ENCODE measurements at places on chromosomes 5 and 9.

GRCh38 chr9:37104183-37104889, 16.0 kb upstream of the ZCCHC7 start:
- DNase-seq, result no peak

- no peak for DNase-seq
Observed at GRCh38 chr9:12876872-12877271, 102.1 kb downstream of the LURAP1L start.

GRCh38 chr9:71636143-71636839, 132.0 kb downstream of the CEMIP2 start:
- no peak for DNase-seq

GRCh38 chr5:6833406-6833805, 120.2 kb downstream of the TENT4A start:
- no peak for DNase-seq

- peak; percentile 58 for DNase-seq
Observed at GRCh38 chr5:177370488-177371119, 12.9 kb downstream of the RGS14 start.

DNA sequence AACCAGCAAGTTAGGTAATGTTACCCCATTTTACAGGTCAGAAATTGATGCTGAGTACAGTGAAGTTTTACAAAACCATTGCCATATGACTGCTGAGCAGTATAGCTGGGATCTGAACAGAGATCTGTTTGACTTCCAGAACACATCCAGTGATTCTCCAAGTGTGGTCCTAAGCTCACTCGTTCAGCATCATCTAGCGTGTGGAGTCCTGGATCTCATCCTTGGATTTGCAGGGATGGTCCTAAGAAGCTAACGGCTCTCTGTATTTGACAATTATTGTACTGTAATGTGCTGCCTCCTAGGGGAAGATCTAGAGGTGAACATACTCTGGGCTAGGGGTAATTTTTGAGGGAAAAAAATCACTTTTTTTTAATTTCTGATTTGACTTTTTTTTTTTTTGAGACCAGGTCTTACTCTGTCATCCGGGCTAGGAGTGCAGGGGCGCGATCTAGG, 1.4 kb downstream of the SLC26A2 start:
- DNase-seq, result no peak

- no peak for DNase-seq
Observed at GRCh38 chr5:53071298-53071697, 38.3 kb downstream of the MOCS2 start.

- no peak for DNase-seq
Observed at GRCh38 chr9:27473111-27473529, 51.0 kb upstream of the IFNK start.

GRCh38 chr5:167626341-167627123, 664.9 kb upstream of the WWC1 start:
- no peak for DNase-seq

DNA sequence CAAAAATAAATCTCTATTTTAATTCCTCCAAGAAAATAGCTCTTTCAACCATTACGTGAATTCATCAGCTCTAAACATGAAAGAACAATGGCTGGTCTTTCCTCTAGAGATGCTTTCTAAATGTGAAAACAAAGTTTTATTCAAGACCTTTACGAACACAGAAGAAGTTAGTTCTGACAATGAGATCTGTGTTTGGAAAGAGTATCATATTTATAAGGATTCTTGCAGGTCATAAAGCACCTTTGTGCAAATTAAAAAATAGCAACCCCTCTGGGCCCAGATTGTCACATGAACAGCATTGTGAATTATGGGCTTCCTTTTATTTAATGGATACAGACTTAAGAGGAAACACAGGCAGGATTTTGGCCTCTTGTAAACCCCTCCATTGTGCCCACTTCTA, 17.7 kb upstream of the FTMT start:
- no peak for DNase-seq

DNA sequence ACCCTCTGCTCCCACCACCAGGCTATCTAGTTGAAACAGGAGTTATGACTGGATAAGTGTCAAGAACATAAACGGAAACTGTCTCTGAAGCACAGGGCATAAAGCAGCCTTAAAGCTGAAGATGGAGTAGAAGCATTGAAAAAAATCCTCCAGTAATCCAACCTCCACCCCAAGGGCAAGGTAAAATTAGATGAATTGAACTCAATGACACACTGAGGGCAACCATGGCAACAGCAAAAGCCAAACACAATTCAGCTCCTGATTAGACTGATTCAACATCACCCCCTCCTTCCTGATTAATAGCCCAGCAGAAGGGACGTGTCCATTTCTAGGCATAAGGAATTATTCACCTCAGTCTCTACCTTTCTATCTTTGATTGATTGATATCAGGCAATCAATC, 183.2 kb upstream of the MAP3K1 start:
- no peak for DNase-seq

DNA sequence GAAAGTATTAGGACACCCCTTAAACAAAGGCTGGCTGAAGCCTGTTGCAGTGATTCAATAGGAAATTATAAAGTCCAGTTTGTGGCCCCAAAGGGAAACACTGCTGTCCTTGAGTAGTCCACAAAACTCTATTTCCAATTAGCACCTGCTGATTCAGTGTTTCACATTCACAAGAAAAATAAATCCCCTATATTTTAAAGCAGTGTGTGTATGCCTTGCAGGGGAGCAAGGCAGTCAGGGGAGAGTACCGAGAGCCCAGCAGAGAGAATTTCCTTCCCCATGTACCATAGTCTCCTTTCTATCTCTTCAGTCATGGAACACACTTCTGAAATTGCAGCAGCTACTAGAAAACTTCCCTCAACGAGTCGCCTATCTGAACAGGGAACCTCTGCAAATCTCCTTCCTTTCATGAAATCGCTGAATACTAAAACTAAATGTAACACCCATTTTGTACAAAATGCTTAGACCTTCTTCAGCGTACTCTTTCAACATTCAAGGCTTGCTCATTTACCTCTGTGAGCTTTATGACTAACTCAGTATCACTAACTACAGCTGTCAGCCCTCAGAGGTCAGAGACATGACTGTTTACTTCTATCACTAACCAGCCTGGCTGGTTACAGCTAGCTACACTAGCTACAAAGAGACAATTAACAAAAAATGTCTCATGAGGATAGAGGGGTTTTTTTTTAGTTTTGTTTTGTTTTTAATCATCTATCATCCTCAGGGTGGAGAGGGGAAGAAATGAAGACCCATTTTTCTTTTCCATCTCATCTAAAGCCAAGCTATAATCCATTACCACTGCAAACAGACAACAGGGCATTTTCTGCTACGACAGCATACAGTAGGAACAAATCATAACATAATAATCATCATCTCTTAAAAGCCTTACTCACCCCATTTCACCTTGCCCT, 188.7 kb downstream of the EBF1 start:
- no peak for DNase-seq

DNA sequence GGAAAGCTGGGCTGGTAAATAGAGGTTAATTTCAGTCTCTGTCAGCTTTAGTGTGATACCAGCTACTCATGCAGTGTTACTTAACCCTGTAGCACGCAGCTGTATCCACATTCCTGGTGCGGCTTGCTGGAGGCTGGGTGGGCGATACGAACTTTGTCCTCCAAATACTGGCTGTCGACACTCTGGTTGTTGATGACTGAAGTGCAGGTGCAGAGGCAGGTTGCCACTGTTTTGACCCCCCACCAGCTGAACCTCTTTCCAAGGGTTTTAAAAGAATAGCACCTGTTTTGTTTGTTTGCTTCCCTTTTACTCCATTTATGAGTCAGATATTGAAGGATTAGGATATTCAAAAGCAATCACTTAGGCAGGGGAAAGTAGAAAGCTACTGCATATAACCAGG, 4.4 kb upstream of the RABGAP1 start:
- no peak for DNase-seq

- no peak for DNase-seq
Observed at GRCh38 chr5:14357851-14358250, 214.7 kb downstream of the TRIO start.

GRCh38 chr5:68661237-68661636, 432.6 kb upstream of the SLC30A5 start:
- no peak for DNase-seq

GRCh38 chr9:113665756-113666155, 202.2 kb downstream of the RGS3 start:
- no peak for DNase-seq

Measured in T-helper 1 cell (primary cell).